ENCODE measurements at places on chromosomes 2 and 18.

- no peak for DNase-seq
Observed at GRCh38 chr2:160306985-160307384, 106.9 kb upstream of the ITGB6 start.

- no peak for DNase-seq
Observed at GRCh38 chr2:64007924-64008323, 11.3 kb downstream of the VPS54 start.

DNA sequence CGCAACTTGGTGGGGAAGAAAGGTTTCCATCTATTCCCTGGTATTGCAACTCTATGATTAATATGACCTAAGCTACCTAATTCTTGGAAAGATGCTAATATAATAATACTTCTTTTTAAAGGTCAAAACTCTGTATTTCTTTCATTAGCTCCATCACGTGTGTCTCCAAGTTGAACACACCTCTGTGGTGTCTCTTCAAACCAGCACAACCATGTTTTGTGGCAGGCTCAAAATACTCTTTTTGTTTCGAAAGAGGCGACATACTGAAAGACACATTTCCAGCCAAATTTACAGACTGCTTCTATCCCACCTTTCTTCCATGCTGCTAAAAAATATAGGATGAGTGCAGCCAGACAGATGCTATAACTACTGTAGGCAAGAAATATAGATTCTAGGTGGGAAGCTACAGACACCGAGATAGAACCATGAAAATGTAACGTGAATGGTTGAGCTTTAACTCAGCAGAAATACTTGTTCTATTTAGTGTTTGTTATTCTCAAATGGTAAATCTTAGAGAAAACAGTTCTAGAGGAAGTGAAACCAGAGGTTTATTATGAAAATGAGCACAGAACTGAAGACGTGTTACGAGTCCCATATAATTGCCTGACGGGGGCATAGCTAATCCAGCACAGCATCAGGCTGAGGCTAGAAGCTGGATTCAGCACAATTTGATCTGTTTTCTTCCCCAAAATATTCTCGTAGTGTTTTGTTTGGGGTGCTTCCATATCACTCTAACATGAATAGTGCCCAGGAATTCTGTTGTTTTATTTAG, 991.5 kb upstream of the FANCL start:
- no peak for DNase-seq

- DNase-seq, result peak; percentile 83
Observed at GRCh38 chr2:227406177-227407031, 18.7 kb upstream of the SCYGR1 start.

DNA sequence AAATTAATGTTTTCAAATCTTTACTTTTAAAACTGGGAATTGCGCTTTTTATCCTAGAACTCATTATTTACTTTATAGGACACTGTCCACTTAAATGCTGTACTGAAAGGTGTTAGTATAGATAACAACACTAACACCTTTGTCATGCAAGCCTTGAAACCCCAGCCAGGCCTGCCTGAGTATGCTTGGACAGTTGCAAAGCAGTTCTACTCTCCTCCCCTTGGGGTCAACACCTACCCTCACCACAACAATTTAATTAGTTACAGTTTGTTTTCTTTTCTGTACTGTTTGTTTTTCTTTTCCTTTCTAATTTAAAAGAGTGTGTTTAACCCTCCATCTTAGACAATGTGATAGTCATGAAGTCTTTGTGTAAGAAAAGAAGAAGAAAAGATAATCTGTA, 18.9 kb upstream of the FAM98A start:
- DNase-seq, result no peak

DNA sequence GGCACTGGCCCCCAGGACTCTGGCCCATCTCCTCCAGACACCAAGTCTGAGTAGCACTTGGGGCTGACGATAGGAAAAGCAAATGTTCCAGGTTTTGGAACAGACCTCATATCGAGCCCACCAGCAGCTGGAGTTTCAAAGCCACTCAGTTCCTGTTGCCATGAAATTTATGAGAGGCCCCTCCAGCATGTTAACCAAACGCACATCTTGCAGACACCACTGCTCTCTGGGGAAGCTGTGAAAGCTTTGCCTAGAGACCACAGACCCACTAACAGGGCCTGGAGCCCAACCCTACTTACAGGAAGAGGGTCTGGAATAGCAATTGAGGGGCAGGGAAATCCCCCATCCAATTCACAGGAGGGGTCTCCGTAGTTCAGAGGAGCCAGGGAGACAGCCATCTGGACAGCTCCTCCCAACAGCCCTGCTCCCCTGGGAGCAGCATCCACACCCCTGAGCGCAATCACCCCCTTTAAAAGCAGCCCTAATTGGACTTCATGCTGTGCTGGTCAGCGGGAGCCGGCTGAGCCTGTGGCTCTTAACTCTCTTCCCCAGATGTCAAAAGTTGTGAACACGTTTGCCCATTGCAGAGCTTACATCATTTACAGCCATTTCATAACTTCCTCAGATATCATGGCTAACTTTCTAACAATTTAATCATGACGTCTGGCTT, 81.3 kb downstream of the TGFA start:
- DNase-seq, result no peak

Measured in DMS53 (cell line).